ENCODE measurements at places on chromosomes 3 and 15.

GRCh38 chr15:90035840-90036230, 34.7 kb downstream of the ZNF710 start:
- no peak for DNase-seq

GRCh38 chr15:64842986-64843561, 1.4 kb downstream of the PLEKHO2 start:
- DNase-seq, result no peak

DNA sequence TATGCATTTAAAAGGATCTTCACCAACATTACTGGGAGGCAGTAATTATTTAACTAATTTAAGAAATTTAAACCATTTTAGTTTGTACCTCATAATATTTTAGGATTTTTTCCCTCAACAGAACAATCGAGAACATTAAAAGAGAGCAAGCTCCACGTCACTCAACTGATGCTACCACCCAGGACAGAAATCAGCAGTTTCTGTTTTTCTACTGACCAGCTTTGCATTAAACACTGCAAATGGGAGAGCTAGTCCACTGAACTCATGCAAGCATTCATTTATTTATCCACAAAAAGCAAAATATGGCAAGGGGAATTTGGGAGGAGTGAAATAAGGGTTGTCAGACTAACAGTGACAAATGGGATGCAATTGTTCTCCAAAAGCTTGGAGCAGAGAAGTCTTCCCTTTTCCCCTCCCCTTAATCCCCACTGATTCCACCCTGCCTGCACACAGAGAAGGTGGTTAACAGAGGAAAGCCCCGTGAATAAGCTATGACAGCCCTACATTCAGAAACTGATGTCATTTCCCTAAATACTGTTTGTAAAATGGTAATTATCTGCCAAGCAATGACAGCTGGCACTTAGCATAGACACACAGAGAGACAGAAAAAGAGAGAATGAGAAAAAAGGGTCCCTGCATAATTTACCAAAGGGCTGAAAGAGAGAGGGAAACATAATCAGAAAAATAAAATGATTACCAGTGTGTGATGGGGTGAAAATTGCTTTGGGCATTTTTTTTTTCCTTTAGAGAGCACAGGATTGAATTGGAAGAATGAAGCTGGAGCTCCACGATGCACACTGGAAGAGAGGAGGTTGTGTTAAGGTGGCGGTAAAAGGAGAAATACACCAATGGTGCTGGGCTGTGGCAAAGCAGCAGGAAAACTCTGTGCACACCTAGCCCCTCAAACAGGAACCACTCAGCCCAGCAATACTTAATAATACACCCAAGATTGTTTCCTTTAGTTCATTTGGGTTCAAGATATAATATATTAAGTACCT, 777.4 kb downstream of the TUSC7 start:
- no peak for DNase-seq

DNA sequence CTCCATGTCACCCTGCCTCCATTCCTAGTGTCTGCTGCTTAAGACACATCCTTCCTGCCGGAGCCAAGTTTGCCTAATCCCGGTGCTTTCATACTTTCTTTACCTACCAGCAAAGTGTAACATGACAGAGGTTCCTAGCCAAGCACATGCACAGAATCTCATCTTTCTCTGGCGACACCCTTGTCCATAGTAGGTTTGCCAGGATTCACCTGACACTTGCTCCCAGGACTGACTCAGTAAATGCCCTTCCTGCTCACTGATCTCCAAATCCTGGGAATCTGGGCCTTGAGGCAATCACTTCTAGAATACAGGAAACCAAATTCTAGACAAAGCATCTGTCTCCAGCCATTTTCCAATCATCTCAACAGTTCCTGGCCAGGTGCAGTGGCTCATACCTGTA, 10.2 kb upstream of the NR2E3 start:
- DNase-seq, result no peak

GRCh38 chr15:89442155-89442554, 54.2 kb downstream of the RHCG start:
- no peak for DNase-seq

GRCh38 chr3:184944241-184944640, 132.3 kb downstream of the VPS8 start:
- DNase-seq, result no peak

DNA sequence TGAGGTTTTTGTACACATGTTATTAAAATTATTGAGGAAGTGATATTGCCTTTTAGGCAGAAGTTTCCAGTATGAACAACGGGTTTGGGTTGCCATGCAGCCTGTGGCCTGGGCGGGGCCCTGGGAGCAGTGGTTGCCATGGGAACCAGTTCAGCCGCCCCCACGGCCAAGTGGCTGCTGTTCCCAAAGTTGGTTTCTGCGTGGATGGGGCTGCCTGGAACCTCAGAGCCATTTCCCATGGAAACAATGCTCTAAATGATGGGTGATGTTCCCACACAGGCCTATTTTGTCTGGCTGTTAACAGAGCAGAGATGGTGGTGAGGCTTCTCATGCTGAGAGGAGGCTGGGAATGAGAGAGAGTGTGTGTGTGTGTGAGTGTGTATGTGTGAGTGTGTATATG, 19.5 kb downstream of the MRAS start:
- no peak for DNase-seq

GRCh38 chr15:93063262-93063671, 25.7 kb downstream of the RGMA start:
- no peak for DNase-seq

- no peak for DNase-seq
Measured at GRCh38 chr3:38740537-38740936, 75.5 kb downstream of the SCN10A start.

DNA sequence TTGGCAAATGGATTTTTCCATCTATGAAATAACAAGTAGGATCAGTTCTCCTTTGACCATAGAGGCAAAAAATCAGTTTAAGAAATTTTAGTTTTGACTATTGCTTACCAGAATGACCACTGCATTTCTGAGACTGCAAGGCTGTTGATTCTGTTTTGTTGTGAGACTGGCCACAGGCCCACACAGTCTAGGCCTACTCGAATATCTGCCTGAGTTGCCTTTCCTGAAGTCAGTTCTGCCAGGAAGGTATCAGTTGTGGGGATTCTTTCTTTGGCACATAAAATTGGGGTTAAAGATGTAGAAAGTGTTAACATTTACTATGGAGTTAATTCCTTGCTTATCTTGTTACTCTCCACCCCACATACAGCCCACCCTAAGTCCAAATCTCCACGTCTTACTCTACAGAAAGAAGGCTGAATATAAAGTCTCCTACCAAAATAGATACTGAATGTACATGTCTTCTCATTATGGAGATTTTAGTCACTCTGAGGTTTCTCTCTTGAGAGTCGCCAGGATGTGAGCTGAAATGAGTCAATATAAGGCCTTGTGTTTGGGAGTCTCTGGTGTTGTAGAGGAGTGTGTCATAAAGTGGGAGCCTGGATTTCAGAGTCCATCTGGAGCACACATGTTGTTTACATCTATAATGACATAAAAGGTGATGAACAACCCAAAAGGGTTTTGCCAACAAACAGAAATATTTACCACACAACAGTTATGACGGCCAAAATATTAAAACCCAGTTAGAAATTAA, 45.0 kb upstream of the WWTR1 start:
- no peak for DNase-seq

DNA sequence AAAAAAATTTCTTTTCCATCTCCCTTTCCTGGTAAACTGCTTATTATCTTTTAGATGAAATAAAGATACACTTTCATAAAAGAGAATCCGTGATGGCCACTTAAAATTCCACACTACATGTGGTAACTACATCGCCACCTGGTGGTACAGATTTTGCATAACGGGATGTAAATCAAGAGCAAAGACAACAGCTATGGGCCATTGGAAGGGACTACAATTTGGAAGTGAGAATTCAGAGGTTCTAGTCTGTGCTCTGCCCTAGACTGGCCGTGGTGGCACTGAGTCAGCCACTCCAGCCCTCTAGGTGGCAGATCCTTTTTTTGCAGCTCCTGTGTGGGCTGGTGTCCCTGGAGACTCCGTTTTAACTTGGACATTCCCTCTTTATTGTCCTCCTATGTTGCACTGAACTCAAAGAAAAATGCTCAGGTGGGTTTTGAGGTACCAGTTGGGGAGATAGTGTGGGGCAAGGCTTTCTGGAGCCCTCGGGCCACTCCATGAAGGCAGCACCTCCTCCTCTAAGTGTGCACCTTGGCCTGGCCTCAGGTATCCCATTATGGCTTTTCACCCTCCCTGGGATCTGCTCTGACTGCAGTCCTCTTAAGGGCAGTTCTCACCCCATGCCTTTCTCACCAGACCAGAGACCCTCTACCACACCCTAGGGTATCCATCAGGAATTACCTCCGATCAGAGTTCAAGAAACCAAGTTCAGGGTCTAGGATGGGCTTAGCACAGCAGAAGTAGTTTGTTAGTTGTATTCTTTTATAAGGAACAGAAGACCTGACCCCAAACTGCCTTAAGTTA, 54.9 kb downstream of the SPSB4 start:
- no peak for DNase-seq

DNA sequence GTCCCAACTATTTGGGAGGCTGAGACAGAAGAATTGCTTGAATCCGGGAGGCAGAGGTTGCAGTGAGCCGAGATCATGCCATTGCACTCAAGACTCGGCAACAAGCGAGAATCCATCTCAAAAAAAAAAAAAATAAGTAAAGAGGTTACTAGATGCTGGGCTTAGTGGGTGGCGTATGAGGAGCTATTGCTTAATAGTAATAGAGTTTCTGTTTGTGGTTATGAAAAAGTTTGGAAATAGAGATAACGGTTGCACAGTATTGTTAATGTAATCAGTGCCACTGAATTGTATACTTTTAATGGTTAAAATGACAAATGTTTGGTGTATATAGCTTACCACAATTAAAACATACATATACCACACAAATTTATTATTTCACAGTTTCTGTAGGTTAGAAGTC, 14.7 kb upstream of the HHATL start:
- DNase-seq, result no peak

- no peak for DNase-seq
Measured at GRCh38 chr15:44836094-44836493, 99.8 kb downstream of the TRIM69 start.

DNA sequence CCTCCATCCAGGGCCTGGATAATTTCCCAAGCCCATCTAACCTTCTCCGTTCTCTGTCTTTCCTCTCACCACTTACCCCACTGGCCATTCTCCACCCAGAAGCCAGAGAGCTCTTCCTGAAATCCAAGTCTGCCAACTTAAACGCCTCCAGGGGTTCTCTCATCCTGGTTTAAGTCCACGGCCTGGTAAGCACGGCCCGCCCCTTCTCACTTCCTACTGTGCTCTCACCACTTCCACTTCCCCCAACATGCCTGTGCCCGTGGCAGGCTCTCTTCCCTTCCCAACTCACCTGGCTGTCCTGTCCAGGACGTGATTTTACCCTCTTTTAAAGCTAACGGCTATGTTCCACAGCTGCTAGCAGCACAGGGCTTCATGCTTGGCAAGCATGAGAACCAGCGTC, 1.7 kb upstream of the CX3CR1 start:
- DNase-seq, result no peak
